ENCODE measurements at places on chromosomes 5 and 9.

DNA sequence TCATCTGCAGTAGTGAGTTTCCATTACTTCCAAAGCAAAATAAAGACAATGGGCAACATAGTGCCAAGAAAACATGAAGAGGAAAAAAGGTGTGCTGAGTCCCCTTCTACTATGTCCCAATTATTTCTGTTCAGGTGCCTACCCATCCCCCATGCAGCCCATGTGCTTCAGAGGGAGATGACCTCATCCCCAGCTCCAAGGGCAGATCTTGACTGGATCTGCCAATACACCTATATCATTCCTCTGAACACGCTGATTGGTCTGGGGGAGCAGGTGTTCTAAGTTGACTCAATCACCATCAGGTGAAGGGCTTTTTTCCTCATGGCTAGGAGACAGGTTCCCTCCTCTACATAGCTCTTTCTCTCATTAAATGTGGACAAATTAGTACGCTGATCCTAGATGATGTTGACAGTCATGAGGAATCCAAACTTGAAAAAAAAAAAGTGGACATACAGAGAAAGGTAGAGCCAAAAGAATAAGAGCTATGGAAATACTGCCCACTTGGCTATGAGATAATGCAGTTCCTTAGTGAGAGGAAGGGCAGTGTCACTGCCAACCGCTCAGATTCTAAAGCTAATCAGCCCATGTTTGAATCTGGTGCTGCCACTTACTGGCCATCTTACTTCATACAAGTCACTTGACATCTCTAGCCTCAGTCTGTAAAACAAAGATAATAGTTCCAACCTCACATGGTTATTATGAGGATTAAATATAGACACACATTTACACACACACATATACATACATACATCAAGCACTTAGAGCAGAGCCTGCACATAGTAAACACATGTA is 23.1 kb downstream of the PRELID2 start:
- no peak for DNase-seq

DNA sequence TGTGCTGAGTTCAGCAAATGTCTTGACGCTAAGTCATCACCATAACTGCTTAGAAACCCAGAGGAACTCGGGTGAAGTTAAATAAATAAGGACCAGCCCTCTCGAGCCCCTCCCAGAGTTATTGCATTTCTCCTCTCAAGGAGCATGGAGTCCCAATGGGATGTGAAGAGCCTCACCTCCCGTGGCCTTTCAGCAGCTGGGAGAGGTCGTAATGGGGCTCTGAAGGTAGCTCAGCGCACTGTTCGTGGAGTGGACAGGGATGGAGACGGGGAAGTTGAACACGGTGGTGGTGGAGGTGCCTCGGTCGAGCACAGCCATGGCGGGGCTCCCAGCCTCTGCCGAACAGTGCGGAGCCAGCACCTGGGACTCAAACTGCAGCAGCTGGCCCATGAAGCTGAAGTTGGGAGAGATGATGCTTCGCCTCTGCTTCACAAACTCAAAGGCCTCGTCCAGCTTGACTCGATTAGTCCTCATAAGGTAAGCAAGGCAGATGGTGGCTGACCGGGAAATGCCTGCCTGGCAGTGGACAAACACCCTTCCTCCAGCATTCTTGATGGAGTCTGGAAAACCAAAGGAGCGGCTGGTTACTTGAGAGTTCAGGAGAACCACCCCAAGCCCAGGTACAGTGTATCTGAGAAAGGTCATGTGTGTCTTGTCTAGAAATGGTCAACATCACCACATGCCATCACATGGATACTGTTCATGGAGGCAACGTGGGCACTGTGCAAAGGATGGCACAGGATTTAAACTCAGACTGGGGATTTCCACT is 2.2 kb downstream of the DUSP1 start:
- DNase-seq: no peak

DNA sequence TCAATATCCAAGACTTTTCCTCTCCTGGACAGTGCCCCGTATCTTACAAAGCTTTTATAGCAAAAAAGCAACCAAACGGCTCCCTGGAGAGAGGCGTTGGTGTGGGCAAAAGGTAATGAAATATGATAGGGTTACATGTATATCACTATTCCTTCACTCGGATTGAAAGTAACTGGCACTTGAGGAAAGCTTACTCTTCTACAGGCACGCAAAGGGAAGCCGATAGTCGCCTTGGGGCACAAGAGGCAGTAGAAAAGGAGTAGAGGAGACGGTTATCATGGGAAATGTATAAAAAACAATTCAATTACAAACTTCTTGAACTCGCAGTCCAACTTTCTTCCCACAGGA is 1.1 kb downstream of the DIAPH1 start:
- no peak for DNase-seq

DNA sequence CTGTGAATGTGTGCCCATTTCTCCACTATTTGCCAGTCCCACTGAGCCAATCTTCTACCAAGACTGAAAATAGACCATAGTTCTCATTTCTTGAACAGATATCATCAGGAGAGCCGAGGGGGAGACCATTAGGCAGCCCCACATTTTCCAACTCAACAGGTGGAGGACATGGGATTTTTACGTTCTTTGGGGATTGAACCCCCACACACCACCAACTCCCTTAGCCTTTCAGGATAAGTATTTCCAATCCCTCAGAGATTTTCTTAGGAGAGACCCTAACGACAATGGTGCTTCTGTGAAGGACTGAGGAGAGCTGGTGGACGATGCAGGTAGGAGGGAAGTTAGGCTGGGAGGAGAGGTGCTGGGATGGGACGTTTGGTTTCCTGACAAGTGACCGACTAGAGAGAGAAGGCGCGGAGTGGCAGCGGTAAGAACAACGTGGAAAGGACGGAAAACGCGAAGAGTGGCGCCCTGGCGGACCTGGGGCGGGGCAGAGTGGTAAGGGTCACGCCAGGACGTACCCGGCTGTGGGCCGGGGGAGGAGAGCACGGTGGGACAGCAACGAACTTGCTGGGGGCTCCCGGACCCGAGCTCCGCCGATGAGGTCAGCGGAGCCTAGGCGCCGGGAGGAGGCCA is 681 bp upstream of the CHSY3 start:
- no peak for DNase-seq

GRCh38 chr9:13131416-13131815 is 148.1 kb downstream of the MPDZ start:
- DNase-seq: no peak

DNA sequence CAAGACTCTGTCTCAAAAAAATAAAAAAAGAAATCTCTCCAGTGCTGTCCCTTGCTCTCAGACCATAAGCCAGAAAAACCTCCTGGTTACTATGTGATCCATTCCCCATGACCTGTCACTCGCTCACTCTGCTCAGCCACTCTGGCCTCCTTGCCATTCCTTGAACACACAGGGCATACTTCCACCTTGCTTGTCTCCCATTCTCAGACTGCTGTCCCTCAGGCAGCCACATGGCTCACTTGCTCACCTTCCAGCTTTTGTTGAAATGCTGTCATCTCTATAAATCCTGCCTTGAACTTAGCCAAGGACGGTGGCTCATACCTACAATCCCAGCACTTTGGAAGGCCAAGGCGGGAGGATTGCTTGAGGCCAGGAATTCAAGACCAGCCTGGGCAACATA is 82.9 kb downstream of the UGCG start:
- no peak for DNase-seq

DNA sequence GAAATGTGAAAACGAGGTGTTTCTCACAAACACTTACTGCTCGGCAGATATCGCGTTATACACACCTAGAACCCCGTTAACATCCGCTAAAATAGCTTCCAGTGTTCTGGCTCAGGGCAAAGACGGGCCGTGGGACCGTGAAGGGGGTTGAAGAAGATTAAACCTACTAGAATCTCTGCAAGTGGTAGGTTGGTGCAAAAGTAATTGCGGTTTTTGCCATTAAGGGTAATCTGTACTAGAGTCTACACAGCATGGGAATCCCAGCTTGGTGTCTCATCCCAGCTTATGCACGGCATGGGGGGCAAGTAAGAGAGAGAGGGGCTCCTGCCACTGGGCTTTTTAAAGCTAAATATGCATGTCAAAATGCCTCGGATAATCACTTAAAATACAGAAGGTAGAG is 43.9 kb downstream of the HRH2 start:
- DNase-seq: no peak

DNA sequence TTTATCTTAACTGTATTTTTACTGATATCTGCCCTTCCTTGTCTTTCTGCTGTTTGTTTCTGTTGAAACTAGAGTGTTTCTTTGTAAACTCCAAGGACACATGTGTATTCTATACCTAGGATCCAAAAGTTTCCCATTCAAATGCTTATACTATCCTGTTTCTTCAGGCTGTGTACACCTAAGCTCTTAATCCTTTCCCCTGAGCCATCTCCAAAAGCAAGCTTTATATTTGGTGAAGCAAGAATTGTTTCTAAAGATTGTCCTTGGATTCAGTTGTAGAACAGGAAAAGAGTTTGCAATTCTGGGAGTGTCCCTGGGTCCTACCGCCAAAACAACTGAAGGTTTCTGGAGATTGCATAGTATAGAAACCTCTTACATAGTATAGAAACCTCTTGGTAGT is 65.9 kb downstream of the CWC27 start:
- no peak for DNase-seq

DNA sequence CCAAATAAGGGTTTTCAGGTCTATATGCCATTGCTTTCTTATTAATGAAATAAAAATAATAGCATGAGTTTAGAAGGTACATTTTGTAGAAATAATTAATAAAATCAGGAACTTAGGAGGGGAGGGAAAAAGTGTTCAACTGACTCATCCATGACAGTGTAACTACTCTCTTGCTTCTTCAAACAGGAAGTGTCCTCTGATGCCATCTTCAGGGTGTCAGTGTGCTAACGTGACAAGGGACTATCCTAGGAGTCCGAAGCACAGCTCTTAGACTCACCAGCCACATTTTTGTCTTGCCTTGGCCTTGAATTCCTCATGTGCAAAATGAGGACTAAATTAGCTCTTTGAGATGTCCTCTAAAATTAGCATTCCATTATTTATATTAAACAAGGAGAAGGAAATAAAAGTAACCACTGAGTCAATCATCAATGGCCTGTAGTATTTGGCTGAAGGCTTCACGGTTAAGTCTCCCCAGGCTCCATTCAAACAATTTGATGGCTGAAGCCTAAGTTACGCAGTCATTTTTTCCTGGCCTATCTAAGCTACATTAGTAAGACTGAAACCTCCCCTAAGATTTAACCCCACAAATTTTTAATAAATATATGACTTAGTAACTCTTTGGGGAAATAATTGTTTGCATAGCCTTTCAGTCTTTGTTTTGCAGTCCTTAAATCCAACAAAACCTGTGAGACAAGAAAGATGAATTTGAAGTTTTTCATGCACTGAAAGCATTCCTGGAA is 151.1 kb downstream of the ARL15 start:
- DNase-seq: peak; percentile 61

DNA sequence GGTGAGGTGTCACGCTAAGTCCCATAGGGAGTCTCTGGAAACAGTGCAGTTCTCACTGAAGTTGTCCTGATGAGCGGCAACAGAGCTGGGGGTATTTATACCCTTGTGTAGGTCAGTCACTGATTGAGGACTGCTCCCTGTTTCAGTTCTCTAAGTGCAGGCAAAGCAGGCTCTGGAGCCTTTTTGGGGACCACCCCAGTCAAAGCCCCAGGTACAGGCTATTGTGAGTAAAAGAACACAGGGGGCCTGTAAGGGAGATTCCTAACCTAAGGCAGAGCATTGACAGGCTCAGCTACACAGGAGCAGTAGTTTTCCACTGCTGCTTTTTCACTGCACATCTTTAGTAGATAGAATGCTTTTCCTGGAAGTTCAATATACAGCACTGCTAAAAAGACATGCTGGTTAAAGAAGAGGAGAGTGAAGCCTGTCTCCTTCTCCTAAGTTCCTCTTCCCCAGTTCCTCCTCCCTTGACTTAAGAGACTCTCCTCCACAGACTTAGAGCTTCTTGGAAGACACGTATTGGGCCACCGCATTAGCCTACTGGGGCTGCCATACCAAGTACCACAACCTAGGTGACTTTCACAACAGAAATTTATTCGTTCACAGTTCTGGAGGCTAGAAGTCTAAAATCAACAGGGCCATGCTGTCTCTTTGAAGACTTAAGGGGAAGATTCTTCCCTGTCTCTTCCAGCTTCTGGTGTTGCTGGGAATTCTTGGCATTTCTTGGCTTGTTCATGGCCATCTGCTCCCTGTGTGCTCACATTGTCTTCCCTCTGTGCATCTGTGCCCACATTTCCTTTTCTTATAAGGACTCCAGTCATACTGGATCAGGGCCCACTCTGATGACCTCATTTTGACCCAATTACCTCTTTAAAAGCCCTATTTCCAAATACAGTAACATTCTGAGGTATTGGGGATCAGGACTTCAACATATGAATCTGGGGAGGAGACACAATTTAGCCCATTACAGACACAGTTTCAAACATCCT is 221.0 kb downstream of the ESM1 start:
- DNase-seq: peak; percentile 40

DNA sequence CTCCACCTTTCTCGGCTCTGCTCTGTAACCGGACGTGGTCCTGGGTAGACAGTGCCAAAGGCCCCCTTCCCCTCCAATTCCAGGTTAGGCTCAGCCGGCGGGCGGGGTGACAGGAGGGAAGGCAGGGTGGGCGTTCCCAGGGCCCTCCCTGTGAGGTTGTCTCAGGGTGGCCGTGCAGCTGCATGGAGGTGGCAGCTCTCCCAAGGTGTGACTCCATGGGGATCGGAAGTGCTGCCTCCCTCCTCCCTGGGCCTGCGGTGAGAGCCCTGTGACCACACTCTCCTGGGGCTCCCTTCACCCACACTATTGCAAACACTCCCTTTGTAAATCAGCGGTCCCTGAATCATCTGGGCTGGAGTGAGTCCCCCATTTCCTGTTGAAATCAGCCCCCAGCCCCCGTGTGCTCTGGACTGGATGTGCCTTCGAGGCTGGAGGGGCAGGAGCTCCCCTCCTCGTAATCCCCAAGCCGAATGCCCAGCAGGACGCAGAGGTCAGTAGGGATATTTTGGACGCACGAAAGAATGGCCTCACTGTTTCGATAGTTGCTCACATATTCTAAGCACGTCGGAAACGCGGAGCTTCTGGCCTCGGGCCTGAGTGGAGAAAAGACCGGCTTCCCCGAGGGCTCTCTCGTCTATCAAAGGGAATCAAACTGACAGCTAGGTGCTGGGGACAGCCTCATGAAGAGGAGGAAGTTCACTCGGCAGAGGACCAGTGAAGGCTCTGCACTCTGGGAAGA is 107.6 kb upstream of the COL5A1 start:
- no peak for DNase-seq

DNA sequence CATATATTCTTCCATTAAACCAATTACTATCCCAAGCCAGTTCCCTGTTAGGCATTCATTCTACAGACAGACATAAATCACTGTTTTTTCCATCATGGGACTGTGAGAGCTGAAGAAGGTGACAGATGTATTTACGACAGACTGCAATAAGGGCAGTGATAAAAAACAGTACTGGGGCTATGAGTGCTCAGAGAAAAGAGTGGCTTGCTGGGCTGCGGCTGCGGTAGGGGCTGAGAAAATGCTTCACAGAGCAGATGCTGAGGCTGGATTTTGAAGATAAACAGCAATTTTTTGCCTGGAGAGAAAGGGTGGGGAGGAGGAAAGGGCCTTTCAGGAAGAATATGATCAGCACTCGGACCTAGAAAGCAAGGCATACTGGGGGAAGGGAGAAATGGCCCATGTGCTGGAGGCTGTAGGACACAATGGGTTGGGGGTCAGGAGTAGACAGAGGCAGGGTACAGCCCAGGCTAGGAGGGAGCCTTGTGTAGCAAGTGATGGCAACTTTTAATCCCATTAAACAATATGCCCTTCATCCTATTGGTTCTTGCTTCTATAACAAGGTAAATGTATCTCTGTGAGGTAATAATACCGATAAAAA is 279.3 kb downstream of the ASTN2 start:
- DNase-seq: no peak

GRCh38 chr9:91101611-91102168 is 260.0 kb downstream of the AUH start:
- no peak for DNase-seq
